Hindlimb muscle (tissue), 1 donor: ENCODE measurements at places on chromosomes 2 and 18. TPM values are rescaled to one million over a fixed set of nuclear protein-coding genes. Genes with fewer than 3 reads are reported as not detected.

MRPL33 gene
- polyA plus RNA-seq, result 99.7 TPM

SF3B6 gene
- polyA plus RNA-seq, result 70.7 TPM

WNT6 gene
- 0.45 TPM for polyA plus RNA-seq

LRRC30 gene
- 9.2 TPM for polyA plus RNA-seq

DSG1 gene
- 0.88 TPM for polyA plus RNA-seq

FKBP1B gene
- 2.5 TPM for polyA plus RNA-seq

TEX44 gene
- not detected for polyA plus RNA-seq

C2orf78 gene
- polyA plus RNA-seq, result not detected

SIX3 gene
- polyA plus RNA-seq, result not detected

ANKRD36B gene
- 20.8 TPM for polyA plus RNA-seq

GPR55 gene
- polyA plus RNA-seq, result not detected

LYG2 gene
- polyA plus RNA-seq, result 0.25 TPM

NT5C1B gene
- not detected for polyA plus RNA-seq

VWC2L gene
- not detected for polyA plus RNA-seq

ITPRIPL1 gene
- 3.5 TPM for polyA plus RNA-seq

CTAGE1 gene
- not detected for polyA plus RNA-seq

VAMP8 gene
- polyA plus RNA-seq, result 12.5 TPM

LYG1 gene
- 2.4 TPM for polyA plus RNA-seq

CHRND gene
- polyA plus RNA-seq, result 173 TPM

CFAP65 gene
- polyA plus RNA-seq, result not detected

ADAM23 gene
- polyA plus RNA-seq, result 8.2 TPM

DYSF gene
- polyA plus RNA-seq, result 185 TPM

SERPINB5 gene
- 0.56 TPM for polyA plus RNA-seq

NRP2 gene
- 11.1 TPM for polyA plus RNA-seq

PRKAG3 gene
- 44.4 TPM for polyA plus RNA-seq

CCDC141 gene
- polyA plus RNA-seq, result 81.5 TPM

DNAH7 gene
- polyA plus RNA-seq, result 0.28 TPM

ANKRD62 gene
- not detected for polyA plus RNA-seq

SERPINB13 gene
- 0.43 TPM for polyA plus RNA-seq

GPR45 gene
- not detected for polyA plus RNA-seq

STRADB gene
- 43.3 TPM for polyA plus RNA-seq

TCF23 gene
- 0.17 TPM for polyA plus RNA-seq

RNASEH1 gene
- 20.2 TPM for polyA plus RNA-seq

HOXD4 gene
- polyA plus RNA-seq, result 8.2 TPM

MAP2 gene
- 6.2 TPM for polyA plus RNA-seq

ANKRD36C gene
- 26.8 TPM for polyA plus RNA-seq
